ENCODE measurements at places on chromosomes 11 and 22. TPM values are rescaled to one million over a fixed set of nuclear protein-coding genes. Genes with fewer than 3 reads are reported as not detected.
A peak's percentile ranks its signal among the peaks of the same experiment; 100 is the strongest.

Gene CPT1A
- 25.9 TPM for total RNA-seq

DNA sequence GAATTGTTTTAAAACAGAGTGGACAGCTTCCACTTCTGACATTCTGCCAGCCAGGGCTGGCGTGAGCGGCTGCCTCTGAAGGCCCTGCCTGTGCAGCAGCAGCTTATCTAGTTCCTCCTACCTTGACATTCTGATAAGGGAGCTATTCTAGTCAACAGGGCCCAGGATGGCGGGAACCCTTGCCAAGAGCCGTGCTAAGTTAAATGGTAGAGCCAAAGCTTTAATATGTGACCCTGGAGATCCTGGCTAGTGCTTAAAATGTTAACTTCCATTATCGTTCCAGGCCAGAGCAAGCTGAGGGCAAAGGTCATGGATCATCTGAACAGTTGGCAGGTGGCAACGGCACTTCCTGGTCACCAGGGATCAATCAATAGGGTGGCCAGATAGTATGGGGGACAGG lies 3.5 kb downstream of the KCNJ5 start:
- H3K36me3 ChIP-seq, result no peaks in the 10 kb centered on the region
- no peak overlapping the region for H3K4me3 ChIP-seq
- H3K27me3 ChIP-seq, result peaks cover 61% of the 10 kb centered on the region
- H3K4me1 ChIP-seq, result peaks cover 8% of the 10 kb centered on the region
- no peak for DNase-seq
- no peak overlapping the region for H3K27ac ChIP-seq

DNA sequence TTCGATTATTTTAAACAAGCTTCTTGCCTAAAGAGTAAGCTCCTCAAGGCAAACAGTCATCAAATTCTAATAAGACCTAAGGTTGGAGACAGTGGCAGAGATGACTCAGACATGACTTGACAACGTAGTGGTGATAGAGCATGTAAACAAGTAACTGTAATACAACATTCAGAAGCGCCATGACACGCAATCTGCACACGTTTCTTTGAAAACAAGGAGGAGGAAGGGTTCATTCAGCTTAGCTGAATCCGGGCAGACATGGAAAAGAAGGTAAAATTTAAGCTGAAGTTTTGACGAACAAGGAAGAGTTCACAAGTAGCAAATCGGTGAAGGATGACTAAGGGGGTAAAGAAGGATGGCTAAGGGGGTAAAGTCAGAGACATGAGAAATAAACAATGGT lies 152.4 kb upstream of the ZC3H12C start:
- DNase-seq, result no peak
- no peak overlapping the region for H3K27ac ChIP-seq
- H3K4me1 ChIP-seq, result peaks cover 2% of the 10 kb centered on the region
- H3K27me3 ChIP-seq, result peaks cover 36% of the 10 kb centered on the region
- H3K4me3 ChIP-seq, result no peak overlapping the region

- peak overlapping the region; percentile 58 for H3K27ac ChIP-seq
- H3K27me3 ChIP-seq, result no peaks in the 10 kb centered on the region
- H3K4me3 ChIP-seq, result peak overlapping the region; percentile 78
- no peaks in the 10 kb centered on the region for H3K36me3 ChIP-seq
Observed at GRCh38 chr22:36409911-36410756, 22.4 kb upstream of the MYH9 start.
